ENCODE measurements at places on chromosomes 5 and 9. TPM values are rescaled to one million over a fixed set of nuclear protein-coding genes. Genes with fewer than 3 reads are reported as not detected.

DNA sequence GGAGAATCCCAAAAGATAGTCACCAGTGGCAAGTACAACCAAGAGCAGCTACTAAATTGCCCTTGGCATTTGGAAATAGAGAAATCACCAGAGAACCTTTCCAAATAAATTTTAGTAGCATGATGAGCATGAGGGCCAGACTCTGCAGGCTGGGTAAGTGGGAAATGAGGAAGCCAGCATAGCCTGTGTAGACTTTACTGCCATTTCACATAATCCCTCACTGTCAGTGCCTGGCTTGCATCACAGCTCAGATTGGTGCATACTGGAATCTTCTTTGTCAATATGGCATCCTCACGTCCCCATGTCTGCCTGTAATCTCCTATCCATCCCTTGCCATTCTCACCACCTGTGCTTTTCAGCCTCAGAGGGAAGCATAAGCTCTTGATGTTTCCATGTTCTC, 14.5 kb downstream of the GRAMD2B start:
- DNase-seq: no peak

GRCh38 chr9:9585920-9586319, 1026.9 kb downstream of the PTPRD start:
- DNase-seq: no peak

- no peak for DNase-seq
Observed at GRCh38 chr5:87900419-87900818, 368.2 kb downstream of the TMEM161B start.

DNA sequence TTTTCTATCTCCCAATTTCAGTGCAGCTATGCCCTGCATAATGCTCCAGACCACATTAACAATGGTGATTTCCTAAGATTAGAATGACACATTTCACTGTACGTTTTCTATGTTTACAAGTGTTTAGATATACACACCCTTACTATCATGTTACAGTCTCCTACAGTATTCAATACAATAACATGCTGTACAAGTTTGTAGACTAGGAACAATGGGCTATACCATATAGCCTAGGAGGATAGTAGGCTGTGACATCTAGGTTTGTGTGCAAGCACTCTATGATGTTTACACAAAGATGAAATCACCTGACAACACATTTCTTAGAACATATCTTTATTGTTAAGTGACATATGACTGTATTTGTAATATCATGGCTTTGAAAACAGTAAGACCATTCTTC, 1435.6 kb upstream of the NUDT12 start:
- DNase-seq: no peak

GRCh38 chr5:72018143-72018803, 89.0 kb upstream of the MAP1B start:
- no peak for DNase-seq

- DNase-seq: no peak
Observed at GRCh38 chr5:23612701-23613100, 105.3 kb downstream of the PRDM9 start.

DNA sequence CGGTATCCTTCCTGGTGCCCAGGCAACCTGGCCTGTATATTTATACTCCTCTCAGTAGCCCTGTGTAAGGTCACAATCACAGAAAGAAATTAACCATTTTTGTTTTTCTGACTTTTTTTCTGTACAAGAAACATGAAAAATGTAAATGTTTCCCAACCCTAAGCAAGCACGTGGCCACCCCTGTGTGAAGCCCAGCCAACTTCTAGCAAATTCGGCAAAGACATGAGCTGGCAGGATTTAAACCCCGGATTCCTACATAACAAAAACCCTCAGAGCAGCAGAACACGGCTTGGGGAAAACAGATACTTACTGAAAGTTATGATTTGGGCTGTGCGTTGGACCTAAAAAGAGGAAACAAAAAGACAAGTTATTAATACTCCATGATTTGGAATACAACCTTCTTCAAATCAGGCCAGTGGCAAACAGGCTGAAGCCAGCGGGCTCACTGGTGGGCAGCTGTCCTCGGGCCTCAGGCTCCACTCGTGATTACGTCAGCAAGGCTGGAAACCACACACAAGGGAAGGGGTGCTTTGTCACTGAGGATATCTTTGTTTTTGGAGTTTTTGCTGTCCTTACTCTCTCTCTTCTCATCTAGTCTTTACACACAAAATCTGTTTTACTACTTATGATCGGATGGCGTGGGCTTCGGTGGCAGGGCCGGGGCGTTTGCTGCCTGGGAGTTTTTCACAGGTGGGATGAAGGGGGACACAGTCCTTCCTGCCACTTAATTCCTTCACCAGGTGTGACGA, 194.1 kb downstream of the ROR2 start:
- no peak for DNase-seq

CERCAM gene
- 10.2 TPM for total RNA-seq

Measured in frontal cortex (tissue), 4 donors.